Dermis microvascular lymphatic vessel endothelial cell (primary cell): ENCODE measurements at places on chromosomes 6 and 20.

- DNase-seq = no peak
These were observed 159.3 kb upstream of the ECI2 start for GRCh38 chr6:4294636-4295035.

DNA sequence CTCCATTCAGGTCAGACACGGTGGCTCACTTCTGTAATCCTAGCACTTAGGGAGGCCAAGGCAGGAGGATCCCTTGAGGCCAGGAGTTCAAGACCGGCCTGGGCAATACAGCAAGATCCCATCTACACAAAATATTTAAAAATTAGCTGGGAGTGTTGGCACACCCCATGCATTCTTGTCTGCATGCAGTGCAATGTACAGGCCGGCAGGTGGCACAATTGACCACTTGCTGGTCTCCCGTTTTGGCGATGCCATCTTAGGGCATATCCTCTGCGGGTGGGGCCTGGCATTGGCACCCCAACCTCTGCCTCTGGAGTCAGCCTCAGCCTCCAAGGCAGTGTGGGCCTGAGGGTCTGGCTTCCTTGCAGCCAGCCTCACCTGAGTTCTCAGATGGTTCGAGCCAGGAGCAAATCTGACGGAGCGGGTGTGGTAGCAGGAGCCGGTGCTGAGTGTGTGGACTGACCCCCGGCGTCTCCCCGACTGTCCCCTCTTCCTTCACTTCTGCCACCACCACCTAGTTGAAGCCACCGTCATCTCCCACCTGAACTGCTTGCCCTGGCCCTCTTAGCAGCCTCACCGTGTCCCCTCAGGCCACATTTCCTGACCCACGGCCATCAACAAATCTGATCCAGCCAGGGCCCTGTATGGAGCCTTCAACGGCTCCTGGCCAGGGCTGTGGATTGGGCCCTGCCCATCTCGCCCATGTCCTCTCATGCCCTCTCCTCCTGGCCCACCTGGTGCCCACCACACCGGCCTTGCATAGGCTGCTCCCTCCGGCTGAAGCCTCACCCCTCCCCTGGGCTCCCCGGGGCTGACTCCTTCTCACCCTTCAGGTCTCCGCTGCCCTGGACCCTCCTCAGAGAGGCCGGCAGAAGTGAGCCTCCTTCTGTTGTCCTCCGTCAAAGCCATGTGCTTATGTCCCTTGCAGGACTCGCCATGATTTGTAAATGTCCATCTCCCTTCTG, 44.0 kb downstream of the EFCAB8 start:
- DNase-seq = peak; percentile 12

DNA sequence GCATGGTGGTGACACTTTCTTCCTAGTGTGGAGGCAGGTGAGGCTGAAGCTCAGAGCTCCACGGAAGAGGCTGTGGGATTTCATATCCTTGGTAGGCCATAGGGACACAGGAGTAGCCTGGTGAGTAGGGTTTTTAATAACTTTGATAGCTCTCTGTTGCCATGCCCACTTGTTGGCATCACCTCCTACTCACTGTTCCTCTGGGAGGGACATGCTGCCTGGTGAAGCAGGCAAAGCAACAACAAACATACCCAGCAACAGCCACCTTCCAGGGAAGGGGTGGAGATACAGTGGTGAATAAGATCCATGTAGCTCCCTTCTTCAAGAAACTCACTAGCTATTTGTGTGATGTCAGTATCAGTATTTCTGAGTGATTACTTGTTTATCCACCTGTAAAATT, 285.4 kb downstream of the CLIC5 start:
- no peak for DNase-seq

DNA sequence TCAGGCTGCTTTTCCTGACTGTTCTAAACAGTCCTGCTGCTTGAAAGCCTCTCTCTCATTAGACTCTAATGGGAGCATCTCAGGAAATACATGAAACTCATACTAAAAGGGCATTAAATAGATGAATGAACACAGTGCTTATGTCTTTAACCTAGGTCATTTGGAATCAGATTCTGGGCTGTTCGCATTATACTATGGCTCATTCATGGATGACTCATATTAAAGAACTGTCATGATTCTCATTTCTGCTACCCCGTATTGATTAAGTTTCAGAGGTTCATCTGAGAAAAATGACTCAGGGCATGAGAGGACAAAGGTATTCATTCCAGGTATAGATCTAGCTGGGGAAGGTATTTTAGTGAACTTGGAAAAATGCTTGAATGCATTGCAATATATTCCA, 335.5 kb downstream of the GJA1 start:
- DNase-seq = peak; percentile 17

- DNase-seq = no peak
These were observed 92.3 kb upstream of the HCRTR2 start for GRCh38 chr6:55082021-55082420.

DNA sequence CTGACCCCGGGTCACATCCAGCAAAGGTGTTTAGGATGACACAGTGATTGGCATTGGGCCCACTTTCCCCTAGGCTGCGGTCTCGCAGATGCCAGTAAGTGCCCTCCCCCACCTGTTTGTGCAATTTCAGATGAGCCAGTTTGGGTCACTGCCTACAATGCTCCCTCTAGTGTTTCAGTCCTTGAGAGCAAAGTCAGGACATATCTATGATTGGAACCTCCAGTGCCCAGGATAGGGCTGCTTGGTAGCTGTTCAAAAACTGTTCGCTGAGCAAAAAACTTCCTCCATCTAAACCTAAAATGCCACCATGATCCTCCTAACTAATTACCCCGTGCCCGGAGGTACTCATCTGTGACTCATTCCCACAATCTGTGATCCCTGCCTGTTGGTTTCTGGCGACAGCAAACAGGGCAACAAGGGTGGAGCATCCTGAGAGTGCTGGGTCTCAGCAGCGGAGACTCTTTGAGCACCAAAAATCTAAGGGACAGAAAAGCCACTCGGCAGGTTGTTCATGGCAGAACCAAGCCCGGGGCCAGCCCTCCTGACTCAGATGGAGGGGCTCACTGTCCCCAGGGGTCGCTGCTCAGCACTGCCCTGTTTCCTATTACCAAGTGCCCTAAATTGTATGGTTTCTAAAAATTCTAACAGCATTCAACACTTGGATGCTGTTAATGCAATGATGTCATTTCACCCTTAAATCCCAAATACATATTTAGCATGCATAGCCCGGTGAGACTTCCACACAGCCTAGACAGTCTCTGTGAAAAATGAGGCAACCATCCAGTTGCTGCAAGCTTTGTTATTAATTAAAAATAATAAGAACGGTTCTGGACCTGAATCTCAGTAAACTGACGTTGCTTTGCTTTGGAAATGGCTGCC, 5.0 kb downstream of the VSX1 start:
- no peak for DNase-seq

- DNase-seq = no peak
These were observed 62.4 kb upstream of the FERMT1 start for GRCh38 chr20:6185268-6185667.

- DNase-seq = peak; percentile 92
These were observed 34.1 kb upstream of the PDE10A start for GRCh38 chr6:165697171-165697570.

DNA sequence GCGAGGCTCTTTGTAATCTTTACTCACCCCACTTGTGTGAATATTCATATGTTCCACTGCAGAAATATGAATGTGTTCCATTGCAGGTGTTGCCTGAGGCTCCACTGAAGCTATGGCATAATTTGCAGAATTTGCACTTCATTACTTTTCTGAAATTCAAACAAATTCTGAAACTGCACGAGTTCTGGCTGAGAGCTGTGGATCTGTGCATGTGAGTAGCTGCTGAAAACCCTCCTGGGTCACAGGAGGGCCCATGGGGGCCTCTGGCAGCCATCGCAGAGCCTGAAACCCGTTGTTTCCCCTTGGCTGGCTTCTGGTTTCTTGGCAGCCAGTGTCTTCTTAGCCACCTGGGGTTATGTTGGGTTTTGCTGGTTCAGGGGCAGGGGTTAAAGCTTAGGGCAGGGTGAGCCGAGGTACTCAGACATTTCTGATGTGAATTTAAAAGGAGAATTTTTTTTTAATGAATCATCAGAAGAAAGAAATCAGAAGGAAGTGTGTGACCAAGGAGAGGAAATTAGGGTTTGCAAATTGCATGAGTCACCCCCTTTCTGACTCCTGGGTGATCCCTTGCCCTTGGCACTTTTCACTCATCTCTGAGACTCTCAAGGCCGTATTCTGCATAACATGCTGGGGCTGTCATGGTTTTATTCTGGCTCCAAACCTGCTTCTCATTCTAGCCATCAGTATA, 40.6 kb downstream of the TOX2 start:
- DNase-seq = peak; percentile 87
